ENCODE measurements at places on chromosomes 1 and 21. TPM values are rescaled to one million over a fixed set of nuclear protein-coding genes. Genes with fewer than 3 reads are reported as not detected.

RHEX gene
- total RNA-seq, result not detected

S100A1 gene
- total RNA-seq, result not detected

SLC25A34 gene
- 0.44 TPM for total RNA-seq

HOOK1 gene
- 6.3 TPM for total RNA-seq

DNA sequence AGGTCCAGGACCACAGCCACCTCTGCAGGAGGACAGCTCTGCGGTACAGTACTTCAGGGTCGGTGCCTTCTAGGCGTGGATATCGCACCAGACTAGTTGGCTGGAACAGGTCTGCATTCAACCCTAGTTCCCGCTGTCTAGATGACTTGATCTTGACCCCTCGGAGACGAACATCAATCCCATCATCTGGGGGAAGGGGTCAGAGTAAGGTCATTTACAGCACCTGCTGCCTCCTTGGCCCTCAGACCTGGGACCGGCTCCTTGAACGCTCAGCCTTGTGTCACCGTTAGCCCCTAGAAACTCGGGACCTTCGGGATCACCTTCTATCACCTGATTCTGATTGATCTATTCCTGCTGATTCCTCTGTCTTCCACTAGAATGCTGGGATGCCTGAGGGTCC is 2.6 kb downstream of the HECTD3 start:
- no peak for DNase-seq

- DNase-seq, result no peak
These were observed 79.3 kb downstream of the USP25 start for GRCh38 chr21:15809065-15809464.

- peak; percentile 27 for DNase-seq
These were observed 201.1 kb upstream of the CHRM3 start for GRCh38 chr1:239185245-239185619.

All from foreskin keratinocyte (primary cell).